Vagina (tissue), 2 donors: ENCODE measurements at places on chromosomes 7 and 10.
A peak's percentile ranks its signal among the peaks of the same experiment; 100 is the strongest.

GRCh38 chr10:51602326-51602725 is 97.1 kb downstream of the CSTF2T start:
- DNase-seq: no peak
- no peak overlapping the region for H3K27ac ChIP-seq
- H3K36me3 ChIP-seq: no peaks in the 10 kb centered on the region
- peaks cover 6% of the 10 kb centered on the region for H3K4me1 ChIP-seq
- H3K27me3 ChIP-seq: no peaks in the 10 kb centered on the region

DNA sequence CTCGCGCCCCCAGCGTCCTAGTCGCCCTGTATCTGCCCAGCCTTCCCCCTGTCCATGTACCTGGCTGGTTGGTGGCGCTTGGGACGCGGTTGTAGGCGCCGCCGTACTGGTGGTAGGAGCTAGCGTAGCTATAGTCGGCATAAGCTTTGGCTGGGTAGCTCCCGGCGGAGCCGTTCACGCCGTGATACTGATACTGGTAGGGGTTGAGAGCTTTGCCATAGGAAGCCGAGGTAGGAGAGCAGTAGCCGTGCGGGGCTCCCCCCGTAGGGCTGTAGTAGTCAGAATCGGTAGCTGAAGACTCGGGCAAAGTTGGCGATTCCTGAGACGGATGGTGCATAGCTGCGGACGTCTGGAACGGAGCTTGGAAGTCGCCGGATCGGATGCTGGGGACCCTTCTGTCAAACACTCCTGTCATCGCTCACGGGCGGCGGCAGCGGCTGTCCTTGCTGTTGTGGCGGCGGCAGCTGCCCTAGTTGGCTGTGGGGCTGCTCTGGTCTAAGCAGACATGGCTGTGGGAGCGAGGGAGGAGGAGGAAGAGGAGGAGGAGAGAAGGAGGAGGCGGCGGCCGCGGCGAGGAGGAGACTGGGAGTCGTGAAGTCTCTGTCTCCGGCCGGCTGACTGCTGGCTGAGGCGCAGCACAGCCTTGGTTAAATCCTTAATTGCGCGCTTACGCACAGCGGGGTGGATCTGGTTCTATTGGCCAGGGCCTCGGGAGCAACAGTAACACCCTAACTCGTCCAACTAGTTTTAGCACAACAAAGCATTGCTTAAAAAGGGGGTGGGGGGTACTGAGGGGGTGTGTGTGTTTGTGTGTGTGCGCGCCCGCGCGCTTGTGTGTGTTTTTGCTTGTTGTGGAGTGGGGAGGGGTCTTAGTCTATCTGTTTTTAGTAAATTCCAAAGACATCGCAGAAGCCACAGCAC is at the start of gene DLX5:
Gene DLX5, minus strand, starts transcription at position 623 of the 921 bp plus-strand sequence. Its CDS starts 208 bp downstream, at position 415.
- peak; percentile 87 for DNase-seq
- H3K27me3 ChIP-seq: no peaks in the 10 kb centered on the region
- H3K4me1 ChIP-seq: peaks cover 41% of the 10 kb centered on the region

DNA sequence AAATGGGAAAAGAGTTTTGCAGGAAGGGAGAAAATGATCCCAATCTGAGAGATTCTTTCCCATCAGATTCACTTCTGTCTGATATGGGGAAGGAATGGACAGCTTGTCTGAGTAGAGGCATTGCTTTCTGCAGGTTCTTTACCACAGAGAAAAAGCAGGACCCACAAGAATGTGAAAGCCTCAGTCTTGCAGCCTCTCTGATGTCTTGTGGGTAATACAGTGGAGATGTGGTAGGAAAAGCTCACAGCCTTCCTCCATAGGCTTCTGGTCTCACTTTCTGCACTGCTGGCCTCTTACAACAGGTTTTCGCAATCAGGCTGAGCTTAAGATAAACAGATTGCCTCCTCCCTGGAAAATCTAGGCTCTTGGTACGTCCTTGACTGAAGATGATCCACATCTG is 551 bp downstream of the IFIT1 start:
- H3K4me3 ChIP-seq: peak overlapping the region; percentile 57
- H3K27ac ChIP-seq: peak overlapping the region; percentile 85
- no peaks in the 10 kb centered on the region for H3K36me3 ChIP-seq
- H3K4me1 ChIP-seq: peaks cover 30% of the 10 kb centered on the region
- peak; percentile 46 for DNase-seq

GRCh38 chr7:106779877-106780276 is 85.2 kb upstream of the PIK3CG start:
- no peaks in the 10 kb centered on the region for H3K36me3 ChIP-seq
- H3K27me3 ChIP-seq: no peaks in the 10 kb centered on the region
- no peak for DNase-seq

GRCh38 chr7:4024806-4025205 is 657.3 kb upstream of the FOXK1 start:
- H3K36me3 ChIP-seq: no peaks in the 10 kb centered on the region
- H3K4me1 ChIP-seq: no peaks in the 10 kb centered on the region
- H3K27ac ChIP-seq: no peak overlapping the region
- no peak for DNase-seq
- H3K4me3 ChIP-seq: no peak overlapping the region
- no peaks in the 10 kb centered on the region for H3K27me3 ChIP-seq

DNA sequence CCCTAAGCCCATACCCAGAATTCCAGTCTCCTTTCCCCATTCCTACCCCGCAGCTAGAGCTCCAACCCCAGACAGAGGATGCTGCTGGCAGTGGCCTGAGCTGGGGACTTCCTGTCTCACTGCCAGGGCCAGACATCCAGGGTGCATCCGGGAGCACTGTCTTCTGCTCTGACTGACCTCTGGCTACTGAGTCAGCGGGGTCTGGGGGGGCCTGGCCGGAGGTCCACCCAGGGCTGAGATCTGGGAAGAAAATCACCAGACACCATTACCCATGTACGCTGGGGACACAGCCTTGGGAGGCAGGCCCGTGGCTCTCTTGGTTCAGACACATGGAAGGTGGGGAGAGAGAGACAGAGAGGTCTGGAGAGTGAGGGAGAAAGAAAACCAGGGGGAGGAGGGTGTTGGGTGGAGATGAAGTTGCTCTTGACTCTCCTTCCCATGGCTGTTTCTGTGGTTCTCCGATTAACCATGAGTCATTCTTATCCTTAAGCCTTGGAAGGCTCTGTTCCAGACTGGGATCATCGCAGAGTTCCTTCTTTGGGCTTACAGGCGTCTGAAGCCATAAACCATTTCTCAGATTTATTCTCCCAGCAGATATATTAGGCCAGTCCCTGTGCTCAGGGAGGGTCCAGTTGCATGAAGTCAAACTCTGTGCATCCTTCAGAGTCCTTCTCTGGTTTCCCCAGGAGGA is 23.6 kb downstream of the TSPAN15 start:
- no peaks in the 10 kb centered on the region for H3K27me3 ChIP-seq
- no peaks in the 10 kb centered on the region for H3K36me3 ChIP-seq
- no peak for DNase-seq
- H3K4me1 ChIP-seq: peaks cover 42% of the 10 kb centered on the region
- peak overlapping the region; percentile 34 for H3K27ac ChIP-seq
- H3K4me3 ChIP-seq: no peak overlapping the region

DNA sequence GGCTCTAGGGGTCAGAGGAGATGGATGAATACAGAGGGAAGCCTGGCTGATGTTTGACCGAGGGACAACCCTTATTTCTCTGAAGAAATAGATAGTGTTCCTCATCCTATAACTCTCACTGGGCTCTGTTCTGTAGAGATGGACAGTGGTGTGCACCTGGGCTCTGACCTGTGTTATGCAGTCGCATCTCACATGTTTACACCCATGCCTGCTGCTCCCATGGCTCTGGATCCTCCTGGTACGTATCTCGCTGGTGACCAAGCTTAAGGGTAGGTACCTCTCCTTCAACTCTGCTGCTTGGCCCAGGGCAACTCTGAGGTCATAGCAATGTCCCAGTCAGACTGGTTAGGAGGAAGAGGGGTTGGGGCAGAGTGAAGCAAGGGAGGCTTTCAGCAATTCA is 42.8 kb downstream of the ADRA2A start:
- H3K4me1 ChIP-seq: no peaks in the 10 kb centered on the region
- H3K27me3 ChIP-seq: no peaks in the 10 kb centered on the region
- DNase-seq: peak; percentile 81
- no peaks in the 10 kb centered on the region for H3K36me3 ChIP-seq

DNA sequence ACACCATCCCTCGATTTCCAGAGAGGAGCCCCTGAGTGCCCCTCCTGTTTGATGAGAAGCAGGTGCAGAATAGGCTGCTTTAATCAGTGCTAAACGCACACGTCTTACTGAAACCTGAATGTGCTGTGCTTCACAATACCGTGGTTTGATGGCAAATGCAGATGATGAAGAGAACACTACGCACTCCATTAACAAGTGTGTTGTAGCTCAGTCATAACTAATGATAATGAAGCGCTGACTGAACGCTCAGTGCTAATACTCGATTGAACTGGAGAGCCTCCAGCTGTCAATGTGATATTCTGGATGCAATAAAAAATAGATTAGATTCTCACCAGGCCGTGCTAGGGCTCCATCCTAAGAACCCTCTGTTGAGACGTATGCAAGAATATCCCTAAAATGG is 279.7 kb upstream of the PLPP4 start:
- no peak for DNase-seq
- no peaks in the 10 kb centered on the region for H3K4me1 ChIP-seq
- no peak overlapping the region for H3K4me3 ChIP-seq
- H3K27ac ChIP-seq: no peak overlapping the region

DNA sequence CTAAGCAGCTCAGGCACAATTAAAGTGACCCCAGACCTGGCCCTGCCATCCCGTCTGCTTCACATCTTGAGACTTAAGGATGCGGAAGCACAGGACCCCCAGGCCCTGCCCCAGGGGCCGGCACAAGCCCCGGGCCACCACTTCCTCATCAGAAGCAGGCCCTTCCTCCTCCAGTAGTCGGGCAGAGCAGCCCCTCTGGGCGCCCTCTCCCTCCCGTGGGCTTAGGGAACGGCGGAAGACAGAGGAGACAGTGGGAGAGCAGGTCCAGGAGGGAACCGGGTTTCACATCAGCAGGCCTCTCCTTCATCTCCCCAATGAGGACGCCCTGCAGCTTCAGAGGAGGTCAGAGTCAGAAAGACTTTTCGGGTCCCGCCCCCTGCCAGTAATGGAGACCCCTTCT is 135.7 kb upstream of the PPIF start:
- no peak for DNase-seq
- H3K4me3 ChIP-seq: no peak overlapping the region
- no peak overlapping the region for H3K27ac ChIP-seq
- H3K36me3 ChIP-seq: no peaks in the 10 kb centered on the region
- H3K4me1 ChIP-seq: peaks cover 4% of the 10 kb centered on the region

- no peak overlapping the region for H3K27ac ChIP-seq
- no peaks in the 10 kb centered on the region for H3K36me3 ChIP-seq
- no peak for DNase-seq
- H3K4me1 ChIP-seq: peaks cover 15% of the 10 kb centered on the region
- H3K27me3 ChIP-seq: no peaks in the 10 kb centered on the region
- H3K4me3 ChIP-seq: no peak overlapping the region
Measured at GRCh38 chr7:149500910-149501309, 3.3 kb upstream of the ZNF746 start.

DNA sequence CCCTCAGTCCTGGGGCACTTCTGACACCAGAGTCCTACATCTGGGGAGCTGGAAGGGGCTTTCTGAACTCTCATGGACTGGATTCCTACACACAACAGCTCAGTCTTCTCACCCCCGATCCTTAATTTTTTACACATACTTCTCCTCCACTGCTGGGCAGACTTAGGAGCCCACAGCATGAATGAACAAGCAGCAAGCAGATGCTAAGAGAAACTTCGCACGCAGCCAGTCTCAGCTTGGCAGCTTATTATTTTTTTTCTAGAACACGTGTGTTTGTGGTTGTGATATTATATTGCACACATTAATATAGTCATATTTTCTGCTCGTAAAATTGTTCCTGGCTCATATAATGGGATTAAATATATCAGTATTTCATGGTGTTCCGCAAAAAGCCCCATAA is 50.9 kb upstream of the LOXL4 start:
- no peaks in the 10 kb centered on the region for H3K36me3 ChIP-seq
- H3K4me3 ChIP-seq: no peak overlapping the region
- DNase-seq: no peak
- H3K27ac ChIP-seq: no peak overlapping the region
- H3K27me3 ChIP-seq: no peaks in the 10 kb centered on the region

DNA sequence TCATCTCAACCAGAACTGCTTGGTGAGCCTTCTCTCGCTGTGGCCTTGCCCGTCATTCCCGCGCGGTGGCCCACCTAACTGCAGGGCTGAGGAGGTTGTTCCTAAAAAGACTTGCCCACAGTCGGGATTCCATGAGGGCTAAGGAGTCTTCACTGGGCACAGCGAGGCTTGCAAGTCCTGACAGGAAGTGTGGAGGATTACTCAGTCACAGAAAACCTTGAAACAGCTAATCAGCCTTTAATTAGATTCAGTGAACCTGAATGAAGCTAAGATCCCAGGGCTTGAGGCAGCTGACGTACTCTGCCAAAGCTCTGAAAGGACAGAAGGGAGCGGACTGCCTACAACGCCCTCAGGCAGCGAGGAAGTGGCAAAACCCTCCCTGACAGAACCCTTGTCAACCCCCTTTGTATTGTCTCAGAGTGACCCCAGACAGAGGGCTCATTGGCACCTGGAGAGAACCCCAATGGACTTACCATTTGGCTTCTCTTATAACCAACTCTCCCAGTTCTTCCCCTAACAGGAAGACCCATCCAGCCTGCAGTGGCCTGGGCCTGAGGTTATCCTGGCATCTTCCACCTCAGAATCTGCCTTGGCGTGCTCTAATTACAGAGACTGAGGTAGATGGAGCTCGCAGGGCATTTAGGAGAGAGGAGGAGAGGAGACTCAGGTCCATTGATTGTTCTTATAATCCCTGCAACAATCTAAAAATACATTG is 2.5 kb upstream of the LAMB4 start:
- H3K4me3 ChIP-seq: no peak overlapping the region
- no peaks in the 10 kb centered on the region for H3K27me3 ChIP-seq
- no peaks in the 10 kb centered on the region for H3K36me3 ChIP-seq

DNA sequence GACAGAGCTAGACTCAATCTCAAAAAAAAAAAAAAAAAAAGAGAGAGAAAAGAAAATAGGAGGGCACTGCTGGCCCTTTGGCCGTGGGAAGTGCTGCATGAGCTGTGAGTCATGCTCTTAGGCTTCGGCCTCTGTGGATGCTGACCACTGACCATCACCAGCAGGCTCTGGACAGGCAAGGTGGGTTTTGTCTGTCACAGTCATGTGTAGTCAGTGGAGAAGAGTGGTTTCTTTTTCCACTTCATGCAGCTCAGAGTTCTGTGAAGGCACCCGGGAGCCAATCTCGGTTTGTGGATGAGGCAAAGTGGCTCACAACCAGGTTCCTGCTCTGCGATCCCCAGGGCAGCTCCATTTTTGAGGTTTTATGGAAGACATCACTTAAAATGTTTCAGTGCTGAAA is 58.1 kb downstream of the PRTFDC1 start:
- peaks cover 10% of the 10 kb centered on the region for H3K4me1 ChIP-seq
- no peak for DNase-seq
- no peak overlapping the region for H3K27ac ChIP-seq

- H3K4me1 ChIP-seq: peaks cover 5% of the 10 kb centered on the region
- no peak overlapping the region for H3K27ac ChIP-seq
- no peak for DNase-seq
- H3K4me3 ChIP-seq: no peak overlapping the region
Measured at GRCh38 chr10:86556933-86557649, 35.5 kb upstream of the WAPL start.
